Bone marrow (tissue), 2 donors: ENCODE measurements at places on chromosomes 12 and 14.

GRCh38 chr12:70876952-70877351 lies 43.6 kb downstream of the PTPRR start:
- no peak for DNase-seq

DNA sequence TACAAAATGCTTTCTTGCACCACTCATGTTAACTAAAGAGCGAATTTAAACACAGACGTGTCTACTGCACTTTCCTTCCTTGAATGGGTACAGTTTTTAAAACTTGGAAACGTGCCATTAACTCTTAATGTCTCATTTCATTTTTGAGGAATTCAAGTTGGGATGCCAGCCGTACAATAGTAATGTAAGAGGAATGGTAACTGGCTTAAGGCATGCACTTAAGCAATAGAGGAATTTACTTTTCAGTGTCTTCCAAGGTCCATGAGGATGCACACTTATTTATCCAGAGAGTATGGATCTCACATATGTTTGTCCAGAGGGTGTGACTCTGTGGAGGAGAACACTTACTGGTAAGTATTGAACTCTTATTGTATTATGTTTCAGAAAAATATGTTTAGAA lies 52.9 kb downstream of the PPP4R4 start:
- no peak for DNase-seq

- DNase-seq = no peak
Observed at GRCh38 chr14:83342590-83342989, 1808.9 kb upstream of the SEL1L start.

- no peak for DNase-seq
Observed at GRCh38 chr14:29895591-29896083, 32.0 kb downstream of the PRKD1 start.

DNA sequence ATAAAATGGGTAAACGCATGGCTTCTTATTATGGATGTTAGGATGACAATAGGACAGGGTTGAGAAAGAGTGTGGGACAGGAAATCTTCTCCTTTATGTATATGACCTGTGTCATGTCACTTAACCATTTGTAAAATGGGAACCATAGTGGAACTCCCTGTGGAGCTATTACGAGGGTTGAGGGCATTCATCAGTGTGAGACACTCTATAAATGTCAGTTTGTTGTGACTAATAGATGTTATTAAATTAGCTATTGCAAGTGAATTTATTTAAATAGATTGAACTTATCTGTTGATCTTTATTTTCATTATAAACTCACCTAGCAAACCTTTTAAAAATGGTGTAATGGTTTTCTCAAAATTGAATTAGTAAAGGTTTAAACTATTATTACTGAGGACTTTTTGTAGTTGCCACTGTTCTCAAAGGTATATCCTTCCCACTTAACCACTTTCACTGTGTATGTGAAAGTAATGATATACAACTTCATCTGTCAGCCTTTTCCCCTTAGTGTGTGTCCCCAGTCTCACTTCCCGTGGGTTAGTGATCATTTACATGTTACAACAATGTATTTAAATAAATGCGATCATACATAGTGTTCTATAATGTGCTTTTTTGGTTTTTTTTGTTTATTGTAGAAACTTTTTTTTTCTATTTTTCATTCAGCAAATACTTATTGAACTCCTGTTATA lies 17.1 kb downstream of the HELB start:
- DNase-seq = no peak

DNA sequence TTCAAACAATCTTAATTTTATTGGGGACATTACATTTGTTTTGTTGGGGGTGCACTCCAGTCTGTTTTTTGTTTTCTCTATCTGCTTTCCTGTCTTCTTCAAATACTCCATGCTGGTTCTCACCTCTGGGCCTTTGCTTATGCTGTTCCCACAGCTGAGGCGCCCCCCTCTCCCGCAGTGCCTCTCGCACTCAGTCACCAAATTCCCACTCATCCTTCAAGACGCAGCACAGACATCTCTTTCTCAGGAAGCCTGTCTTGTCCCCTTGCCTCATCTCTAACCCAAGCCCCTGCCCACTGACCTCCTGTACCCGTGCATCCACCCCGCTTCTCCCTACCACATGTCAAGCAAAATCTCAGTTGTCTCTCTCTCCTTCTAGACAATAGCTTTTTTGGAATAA lies 43.7 kb upstream of the PRMT8 start:
- DNase-seq = no peak

DNA sequence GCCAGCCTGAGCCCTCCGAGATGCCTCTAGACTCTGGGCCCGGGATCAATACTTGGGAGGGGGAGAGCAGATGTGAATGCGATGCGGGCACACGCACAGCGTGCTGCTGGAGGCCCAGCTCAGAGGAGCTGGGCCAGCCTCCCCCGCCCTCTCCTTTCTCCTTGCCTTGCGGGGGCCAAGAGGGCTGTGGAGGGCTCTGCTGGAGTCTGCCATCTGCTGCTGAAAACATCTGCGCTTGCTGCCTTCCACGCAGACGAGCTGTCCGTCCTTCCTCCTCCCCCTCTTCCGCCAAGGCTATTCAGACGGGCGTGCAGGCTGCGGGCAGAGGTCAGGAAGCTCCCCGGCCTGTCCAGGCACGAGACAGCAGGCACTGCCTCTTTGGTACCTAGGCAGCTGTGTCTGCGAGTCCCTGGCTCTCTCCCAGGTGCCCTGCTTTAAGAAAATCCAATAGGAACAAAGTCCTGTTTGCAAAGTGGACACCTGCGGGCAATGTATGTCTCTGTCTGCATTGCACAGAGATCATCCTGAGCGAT lies 75.2 kb downstream of the SPRING1 start:
- DNase-seq = peak; percentile 65

DNA sequence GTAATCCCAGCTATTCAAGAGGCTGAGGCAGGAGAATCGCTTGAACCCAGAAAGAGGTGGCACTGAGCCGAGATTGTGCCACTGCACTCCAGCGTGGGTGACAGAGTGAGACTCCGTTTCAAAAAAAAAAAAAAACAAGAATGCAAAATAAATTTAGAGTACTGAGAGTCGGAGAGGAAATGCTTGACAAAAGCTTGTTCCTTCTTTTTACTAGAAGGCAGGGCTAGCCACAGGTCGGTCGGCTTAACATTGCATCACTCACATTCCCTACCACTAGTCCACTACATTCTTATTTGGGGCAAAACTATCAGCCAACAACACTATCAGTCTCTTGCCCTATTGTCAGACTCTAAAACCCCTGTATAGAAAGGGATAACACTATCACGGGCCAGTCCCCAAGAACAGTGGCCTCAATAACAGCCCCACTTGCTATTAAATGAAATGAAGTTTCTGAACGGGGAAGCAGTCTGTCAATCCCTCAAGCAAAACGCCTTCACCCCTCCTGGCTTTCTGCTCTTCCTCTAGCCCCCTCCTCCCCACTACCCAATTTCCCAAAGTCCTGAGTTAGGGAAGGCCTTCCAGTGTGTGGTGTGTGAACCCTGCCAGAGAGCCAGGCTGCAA lies 1.0 kb downstream of the RNF41 start:
- no peak for DNase-seq

DNA sequence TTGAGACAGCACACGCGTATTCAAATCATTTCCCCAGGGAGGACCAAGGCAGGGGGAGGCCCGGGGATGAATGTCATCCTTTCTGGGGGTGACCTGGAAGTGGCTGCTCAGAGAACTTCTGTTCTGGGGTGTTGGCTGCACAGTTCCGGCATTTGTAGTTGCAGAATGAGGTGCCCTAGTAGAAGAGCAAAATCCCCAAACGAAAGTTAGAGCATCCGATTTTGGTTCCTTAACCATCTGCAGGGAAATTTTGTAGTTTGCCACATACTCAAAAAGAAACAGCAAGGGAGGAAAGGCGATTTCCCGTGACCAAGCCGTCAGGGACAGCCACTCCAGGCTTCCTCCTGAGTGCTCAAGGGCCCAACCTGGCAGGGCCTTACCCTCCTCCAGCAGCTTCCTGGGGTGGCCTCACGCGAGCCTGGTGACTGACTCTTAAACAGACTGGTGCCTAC lies 13.0 kb upstream of the TRAF3 start:
- no peak for DNase-seq

- no peak for DNase-seq
Observed at GRCh38 chr14:37284760-37285159, 87.0 kb downstream of the MIPOL1 start.

DNA sequence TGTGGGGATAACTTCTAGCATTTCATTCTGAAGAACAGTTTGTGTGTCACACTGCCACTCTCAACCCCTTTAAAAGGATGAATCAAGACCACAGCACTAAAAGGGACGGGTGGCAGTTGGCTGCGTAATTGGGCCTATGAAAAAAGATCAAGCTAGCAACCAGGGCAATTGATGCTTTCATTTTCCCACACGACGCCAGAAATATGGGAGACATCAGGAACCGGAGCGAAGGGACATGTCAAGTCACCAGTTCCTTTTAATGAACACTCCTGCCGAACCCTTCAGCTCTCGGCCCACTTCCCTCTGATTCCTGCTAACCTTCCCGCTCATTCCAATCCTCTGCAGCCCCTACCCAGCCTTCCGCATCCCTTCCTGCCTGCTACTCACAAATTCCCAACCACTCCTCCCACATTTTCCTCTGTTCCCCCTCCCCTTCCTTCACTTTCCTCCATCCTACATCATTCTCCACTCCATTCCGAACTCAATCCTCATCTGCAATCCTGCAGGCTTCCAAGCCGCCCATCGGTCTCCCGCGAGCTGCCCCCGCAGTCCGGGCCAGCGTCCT lies 753 bp downstream of the CSRNP2 start:
- DNase-seq = peak; percentile 4

GRCh38 chr12:85296362-85296761 lies 16.3 kb downstream of the ALX1 start:
- DNase-seq = no peak

- no peak for DNase-seq
Observed at GRCh38 chr12:119157978-119158377, 20.8 kb upstream of the HSPB8 start.

- DNase-seq = no peak
Observed at GRCh38 chr12:5247144-5247543, 184.8 kb upstream of the NTF3 start.

DNA sequence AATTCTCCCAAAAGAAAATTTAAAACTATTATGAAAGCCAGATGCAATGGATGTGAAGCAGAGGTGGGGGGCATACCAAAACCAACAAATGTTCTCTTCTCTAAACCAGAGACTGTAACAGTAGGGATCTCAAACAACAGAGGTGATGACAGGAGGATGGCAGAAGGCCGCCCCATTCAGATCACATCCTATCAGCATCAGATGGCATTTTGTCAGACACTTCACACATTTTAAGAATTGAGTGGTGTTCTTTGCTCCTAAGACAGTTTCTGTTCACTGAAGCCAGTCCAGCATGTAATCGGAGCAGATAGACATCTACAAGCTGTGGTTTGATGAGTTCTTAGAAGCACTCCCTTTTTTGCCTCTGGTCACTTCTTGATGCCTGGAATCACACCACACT lies 59.6 kb upstream of the SRRM4 start:
- no peak for DNase-seq

DNA sequence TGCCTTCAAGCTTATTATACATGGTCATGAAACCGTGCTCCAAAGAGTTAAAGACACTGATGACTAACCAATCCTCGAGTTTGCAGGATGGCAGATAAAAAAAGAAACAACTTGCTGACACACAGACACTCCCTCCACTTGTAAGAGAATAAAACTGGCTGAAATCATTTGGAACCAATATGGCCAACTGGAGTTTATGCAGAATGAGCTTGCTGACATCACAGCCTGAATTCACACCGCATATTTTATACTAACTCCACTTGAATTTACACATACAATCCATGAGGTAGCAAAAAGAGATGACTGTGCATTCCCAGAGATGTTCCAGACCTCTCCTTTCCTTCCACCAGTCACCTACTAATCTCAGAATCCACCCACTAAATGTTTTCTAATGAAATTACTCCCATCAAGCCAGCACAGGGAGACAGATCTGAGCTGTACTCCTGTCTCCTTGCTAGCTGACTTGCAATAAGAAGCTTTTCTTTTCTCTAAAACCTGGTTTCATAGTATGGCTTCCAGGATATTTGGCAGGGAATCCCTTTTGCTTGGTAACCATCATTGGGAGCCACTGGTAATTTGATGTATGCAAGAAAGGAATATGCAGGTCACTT lies 15.8 kb upstream of the PTPRR start:
- no peak for DNase-seq

DNA sequence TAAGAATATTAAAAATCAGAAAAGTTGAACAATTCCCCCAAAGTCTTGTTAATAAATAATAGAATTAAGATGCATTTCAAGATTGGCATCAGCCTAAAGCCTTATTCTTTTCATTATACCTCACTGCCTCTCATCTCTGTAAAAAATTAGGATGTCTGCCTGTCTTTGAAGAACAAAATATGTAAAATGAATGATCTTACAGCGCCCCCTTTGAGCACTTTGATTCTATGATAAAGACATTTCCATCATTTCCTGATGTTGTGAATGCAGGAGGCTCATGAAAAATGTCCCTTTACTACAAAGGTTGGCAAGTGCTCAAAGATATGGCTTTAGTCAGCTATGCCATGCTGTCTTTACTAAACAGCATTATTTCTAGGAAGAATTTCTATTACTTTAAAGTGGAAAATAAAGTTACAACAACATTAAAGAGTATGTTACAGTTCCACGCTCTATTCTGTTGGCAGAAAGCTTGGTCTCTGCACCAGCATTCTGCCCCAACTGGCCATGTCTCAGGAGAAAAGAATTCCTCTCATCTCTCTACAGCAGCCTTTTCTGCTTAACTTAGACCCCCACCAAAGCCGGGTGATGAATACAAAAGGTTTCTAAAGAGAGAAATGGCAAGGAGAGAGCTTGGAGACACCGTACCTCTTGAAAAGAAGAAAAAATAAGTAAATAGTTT lies 95.1 kb downstream of the LLPH start:
- DNase-seq = peak; percentile 29

DNA sequence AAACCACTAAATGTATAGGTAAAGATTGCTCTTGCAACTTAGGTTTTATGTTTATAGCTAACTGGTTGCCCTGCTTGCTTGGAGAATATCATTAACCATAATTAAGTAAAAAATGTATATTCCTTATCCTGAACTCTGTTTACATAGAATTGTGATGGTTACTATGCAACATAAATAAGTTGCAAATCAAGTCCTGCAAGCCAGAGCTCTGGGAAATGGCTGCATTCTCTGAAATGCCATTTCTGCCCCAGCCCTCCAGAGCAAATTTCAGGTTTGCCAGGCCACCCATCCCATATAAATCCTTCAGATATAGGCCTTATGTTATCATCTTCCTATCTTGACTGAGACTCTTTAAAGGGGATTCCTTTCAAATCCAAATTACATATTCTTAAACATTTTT lies 118.4 kb upstream of the MYF6 start:
- DNase-seq = no peak

DNA sequence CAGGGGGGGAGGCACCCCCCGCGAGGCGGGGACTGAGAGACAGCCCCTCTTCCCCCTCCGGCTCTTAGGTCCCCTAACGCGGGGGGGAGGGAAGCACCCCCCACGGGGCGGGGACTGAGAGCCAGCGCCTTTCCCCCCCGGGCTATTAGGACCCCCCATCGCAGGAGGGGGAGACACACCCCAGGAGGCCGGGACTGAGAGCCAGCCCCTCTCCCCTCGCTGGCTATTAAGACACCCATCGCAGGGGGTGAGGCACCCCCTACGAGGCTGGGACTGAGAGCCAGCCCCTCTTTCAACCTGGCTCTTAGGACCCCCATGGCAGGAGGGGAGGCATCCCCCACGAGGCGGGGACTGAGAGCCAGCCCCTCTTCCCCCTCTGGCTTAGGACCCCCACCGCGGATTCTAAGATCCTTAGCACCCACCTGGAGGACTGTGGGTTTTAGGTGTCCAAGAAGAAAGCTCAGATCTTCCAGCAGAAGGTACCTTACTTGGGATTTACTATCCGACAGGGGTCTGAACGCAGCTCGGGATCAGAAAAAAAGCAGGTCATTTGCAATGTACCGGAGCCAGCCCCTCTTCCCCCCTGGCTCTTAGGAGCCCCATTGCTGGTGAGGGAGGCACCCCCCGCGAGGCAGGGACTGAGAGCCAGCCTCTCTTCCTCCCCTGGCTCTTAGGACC lies 197.8 kb upstream of the PZP start:
- no peak for DNase-seq
